ENCODE measurements at places on chromosomes 5 and 9.

- no peak for DNase-seq
Measured at GRCh38 chr9:129886226-129887174, 51.2 kb downstream of the USP20 start.

- DNase-seq = no peak
Measured at GRCh38 chr5:35120715-35121114, 73.0 kb upstream of the AGXT2 start.

DNA sequence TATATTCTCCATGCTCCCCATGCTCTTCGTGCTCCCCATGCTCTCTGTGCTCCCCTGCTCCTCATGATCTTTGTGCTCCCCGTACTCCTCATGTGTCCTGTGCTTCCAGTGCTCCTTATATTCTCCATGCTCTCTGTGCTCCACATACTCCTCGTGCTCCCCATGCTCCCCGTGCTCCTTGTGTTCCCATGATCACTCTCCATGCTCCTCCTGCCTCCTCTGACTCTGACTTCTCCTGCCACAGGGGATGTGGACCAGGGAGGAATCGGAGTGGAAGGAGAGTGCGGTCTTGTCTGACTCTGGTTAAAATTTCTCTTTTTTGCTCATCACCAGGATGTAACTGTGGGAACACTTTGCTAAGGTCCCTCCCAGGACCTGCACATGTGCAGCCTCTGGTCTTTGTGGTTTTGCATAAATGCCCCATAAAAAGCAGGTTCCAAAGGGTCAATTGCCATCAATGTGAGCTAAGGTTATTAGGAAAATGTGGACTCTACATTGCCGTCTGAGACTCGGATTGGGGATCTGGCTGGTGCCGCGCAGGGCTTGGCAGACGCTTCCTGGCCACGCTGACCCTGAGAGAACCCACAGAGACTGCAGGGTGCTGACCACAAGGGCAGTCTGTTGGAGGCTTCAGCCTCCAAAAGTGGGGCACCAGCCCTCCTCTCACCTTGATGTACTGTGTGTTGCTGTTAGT is 52.5 kb downstream of the TRIP13 start:
- DNase-seq = no peak

- DNase-seq = no peak
Measured at GRCh38 chr5:172049226-172049796, 42.9 kb upstream of the FBXW11 start.

DNA sequence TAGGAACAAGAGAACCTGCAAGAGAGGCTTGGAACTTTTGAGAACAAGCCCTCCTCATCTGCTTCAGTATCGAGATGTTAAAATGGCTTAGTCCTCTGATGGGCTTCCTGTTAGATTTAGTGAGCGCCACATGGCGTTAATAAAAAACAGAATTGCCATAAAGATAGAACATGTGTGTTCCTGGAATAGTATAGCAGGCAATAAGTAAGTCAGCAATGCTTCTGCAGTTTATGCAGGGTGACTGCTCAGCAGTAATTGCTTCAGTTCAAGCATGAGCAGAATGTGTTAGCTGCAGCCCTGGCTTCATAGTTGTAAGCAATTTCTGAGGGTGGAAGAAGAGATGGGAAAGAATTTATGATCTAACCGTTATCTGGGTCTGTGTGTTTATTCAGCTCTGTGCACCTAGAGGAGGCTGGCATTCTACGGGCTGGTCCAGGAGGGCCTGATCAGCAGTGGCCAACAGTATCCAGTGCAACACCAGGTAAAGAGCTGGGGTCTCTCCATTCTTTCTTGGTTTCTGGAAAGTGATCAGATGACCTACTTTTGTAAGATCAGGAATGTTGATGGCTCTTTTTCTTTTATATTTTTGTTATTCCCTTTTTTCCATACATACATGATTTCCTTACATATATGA is 15.9 kb downstream of the PCDHAC2 start:
- no peak for DNase-seq

DNA sequence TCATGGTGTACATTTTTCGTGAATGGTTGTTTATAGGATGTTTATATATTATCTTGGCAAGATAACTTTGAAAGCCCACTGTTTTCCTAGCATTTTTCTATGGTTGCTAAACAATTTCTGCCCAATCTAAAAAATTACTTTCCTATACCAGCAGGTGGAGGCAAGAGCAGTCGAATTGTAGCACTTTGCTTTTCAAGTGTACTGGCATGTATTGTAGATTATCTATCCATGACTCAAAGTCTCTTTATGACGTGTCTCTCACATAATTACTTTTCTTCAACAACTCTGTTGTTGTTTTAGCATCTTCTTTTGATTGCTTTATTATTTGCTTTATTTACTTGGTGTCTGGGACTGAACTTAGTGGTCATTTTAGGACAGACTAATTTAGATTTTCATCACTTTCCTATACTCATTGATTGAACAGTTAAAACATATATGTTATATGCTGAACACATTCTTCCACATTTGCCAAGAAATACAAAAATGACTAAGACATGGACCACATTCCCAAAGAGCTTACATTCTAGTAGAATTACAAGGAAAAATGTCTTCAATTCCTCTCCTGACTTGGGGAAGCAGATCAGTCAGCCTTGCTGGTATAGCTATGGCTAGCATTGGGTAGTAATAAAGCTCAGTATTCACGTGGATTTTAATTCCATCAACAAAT is 20.7 kb downstream of the NLN start:
- peak; percentile 40 for DNase-seq

GRCh38 chr9:16191691-16192402 is 639.0 kb downstream of the CCDC171 start:
- DNase-seq = peak; percentile 2

DNA sequence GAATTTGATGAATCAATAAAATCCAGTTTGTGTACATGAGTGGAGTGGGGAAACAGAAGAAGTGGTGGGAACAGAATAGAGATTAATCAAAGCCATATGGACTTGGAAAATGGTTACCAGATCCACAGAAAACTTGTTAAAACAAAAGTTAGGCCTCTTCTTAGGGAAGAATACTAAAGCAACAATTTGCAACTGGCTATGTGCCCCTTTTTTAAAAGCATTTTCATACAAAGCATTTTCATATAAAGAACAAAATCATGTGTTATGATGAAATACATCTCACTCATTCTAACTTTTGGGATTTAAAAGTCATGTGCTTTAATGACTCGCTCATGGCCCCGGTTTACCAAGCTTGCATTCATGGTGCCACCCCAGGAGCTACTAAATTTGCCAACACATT is 276.9 kb downstream of the EFNA5 start:
- DNase-seq = no peak

- no peak for DNase-seq
Measured at GRCh38 chr5:172095368-172096206, 89.1 kb upstream of the FBXW11 start.

DNA sequence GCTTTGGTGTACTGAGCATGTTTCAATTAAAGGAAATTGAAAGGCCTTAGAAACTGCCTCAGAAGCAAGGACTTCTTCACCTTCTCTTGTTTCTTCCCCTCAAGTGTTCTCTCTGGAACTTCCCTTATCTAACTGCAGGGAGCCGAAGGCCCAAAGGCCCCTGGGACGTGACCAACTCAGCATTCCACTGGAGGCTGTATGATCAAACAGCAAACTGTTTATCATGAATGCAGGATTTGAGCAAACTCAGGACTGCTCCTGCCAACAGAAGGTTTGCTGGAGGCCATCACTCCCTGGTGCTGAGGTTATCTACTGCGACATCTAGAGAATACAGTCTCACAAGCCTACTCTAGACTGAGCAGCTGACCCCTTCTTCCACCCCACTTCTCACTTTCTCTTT is 4.8 kb upstream of the CDH10 start:
- no peak for DNase-seq

DNA sequence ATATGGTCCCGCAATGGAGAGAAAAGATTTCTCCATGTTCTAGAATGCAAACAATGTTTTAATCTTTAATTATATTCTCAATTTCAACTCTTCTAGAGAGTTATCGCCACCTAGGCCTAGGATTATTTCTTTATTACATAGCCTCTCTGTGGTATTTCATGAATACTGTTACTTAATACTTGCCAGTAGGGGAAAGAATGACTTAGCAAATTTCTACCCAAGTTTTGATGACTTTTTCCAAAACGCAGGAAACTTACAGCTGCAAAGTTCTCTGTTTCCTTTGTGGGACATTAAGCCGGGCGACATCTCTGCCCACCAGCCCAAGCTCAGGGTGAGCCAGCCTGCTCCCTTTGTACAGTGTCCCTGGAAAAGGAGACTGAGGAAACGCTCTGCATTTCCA is 73.8 kb downstream of the MED27 start:
- DNase-seq = no peak

DNA sequence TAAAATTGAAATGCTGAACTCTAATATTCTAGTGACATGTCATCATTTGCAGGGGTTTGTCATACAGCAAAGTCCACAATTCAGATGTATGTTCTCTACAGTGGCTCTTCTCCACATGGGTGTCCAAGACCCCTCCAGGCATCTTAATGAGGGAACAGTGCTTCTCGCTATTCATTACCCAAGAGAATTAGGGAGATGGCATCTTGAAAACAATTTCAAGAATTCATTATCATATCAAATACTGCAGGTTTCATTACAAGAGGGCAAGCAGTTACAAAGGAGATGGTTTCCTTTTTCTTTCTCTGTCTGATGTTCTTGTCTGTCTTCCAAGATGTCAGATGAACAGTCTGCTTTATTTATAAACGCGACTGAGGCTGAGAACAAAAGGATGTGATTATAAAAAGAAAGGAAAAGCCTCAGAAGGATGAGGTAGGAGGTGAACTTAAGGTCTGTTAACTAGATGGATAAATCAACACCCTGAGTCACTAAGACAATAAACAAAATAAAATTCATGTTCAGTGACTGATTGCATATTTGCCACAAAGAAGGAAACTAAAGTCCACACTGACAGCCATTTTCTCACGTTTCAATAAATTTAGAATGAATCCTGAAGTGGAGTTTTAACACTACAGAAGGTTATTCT is 326.7 kb upstream of the EFNA5 start:
- no peak for DNase-seq

GRCh38 chr9:2319421-2319820 is 302.2 kb upstream of the VLDLR start:
- DNase-seq = no peak

DNA sequence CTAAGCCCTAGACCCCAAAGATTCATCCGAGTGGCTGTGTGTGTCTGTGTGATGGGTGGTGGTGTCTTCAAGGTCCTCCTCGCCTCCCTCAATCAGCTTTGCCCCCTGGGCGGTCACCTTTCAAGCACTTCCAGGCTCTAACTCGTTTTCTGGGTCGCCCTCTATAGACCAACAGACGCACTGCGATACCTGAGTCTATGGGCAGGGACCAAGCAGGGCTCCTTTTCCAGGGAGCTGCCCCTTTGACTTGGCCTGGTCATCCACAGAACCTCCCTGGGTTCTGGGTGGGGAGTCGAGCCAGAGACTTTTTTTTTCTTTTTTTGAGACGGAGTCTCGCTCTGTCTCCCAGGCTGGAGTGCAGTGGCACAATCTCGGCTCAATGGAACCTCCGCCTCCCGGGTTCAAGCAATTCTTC is 1.1 kb downstream of the SLC27A4 start:
- DNase-seq = peak; percentile 68

- no peak for DNase-seq
Measured at GRCh38 chr9:121242959-121243346, 25.0 kb upstream of the GSN start.

GRCh38 chr5:172380301-172380986 is 73.9 kb downstream of the SH3PXD2B start:
- DNase-seq = no peak

- no peak for DNase-seq
Measured at GRCh38 chr5:169788168-169788567, 151.1 kb downstream of the DOCK2 start.

DNA sequence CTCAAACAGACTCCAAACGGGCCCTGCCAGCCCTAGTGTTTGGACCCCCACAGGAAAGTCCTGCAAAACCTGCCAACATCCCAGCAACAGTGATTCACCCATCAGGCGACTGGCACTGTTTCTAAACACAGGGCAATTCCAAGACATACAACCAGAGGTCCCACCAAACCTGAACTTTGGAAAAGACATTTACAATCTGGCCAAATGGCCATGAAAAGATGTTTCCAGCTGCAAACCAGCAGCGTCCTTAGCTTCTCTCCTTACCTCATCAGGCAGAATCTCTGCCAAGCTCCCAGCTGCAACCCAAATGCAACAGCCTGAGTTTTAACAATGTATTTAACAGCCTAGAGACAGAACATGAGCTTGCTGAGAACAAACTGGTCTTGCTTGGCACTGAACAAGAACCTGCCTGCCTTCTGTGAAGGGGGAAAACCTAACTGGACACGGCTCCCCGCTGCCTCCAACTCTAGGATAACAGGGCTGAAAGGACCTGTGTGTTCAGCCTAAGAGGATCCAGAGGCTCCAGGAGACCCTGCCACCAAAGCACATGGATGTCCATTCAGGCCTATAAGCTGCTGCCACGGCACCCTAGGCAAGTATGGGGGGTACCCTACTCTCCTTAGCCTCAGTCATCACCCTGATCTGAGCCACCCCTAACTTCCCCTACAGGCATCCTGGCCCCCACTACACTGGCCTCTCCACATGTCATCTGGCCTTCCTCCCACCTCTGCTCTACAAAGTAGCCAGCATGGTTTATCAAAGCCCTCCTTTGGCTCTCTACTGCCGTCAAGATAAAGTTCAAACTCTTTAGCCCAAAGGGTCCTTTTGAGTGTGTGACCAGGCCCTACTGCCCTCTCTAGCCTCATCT is 5.6 kb downstream of the P4HA2 start:
- no peak for DNase-seq

DNA sequence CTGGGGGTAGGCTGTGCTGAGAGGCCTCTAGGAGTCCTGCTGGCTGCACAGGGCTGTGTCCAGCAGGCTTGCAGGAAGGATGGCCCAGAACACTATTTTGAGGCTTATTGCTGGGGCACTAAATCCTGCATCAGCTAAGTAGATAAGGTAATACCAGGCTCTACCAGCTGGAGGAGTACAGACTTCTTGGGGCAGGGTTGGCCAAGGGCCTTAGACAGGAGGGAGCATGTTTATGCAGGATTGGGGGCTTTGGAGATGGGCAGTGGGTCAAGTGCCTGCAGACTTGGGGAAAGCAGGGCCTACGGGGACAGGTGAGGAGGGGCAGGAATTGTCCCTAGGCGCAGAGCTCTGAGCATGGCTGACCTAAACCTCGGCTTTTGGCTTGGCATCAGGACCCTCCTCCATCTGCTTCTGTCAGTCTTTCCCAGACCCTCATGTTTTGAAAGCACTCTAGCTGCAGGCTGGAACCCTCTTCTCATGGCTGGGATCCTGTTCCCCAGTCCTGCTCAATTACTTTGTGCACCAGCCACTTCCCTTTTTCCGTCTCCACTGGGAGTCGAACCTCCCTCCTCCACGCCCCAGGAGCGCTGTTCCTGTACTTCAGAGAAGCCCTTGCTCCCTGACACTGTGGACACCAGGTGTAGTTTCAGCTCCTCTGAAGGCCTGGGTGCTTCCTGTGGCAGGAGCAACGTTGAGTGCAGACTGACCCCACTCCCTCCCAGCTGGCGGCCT is 61.0 kb upstream of the SPTLC1 start:
- DNase-seq = no peak

Data from HepG2 (cell line).